ENCODE measurements at places on chromosomes 5 and 9. TPM values are rescaled to one million over a fixed set of nuclear protein-coding genes. Genes with fewer than 3 reads are reported as not detected.

Gene AP3B1
- 37.5 TPM for total RNA-seq

Gene CCDC152
- 4.0 TPM for total RNA-seq

Gene SLC36A2
- total RNA-seq = not detected

Gene SPINK4
- not detected for total RNA-seq

Gene PCDHB10
- total RNA-seq = 0.15 TPM

Gene FOXD4L4
- not detected for total RNA-seq

Gene EIF4E1B
- total RNA-seq = not detected

Gene GARNL3
- total RNA-seq = 2.4 TPM

Gene SHROOM1
- 12.9 TPM for total RNA-seq

Gene ANKDD1B
- 0.15 TPM for total RNA-seq

Gene CDH18
- total RNA-seq = 0.34 TPM

Gene OGN
- 0.17 TPM for total RNA-seq

Gene MGAT1
- total RNA-seq = 105 TPM

Gene PDE6A
- total RNA-seq = not detected

Gene TSLP
- 1.2 TPM for total RNA-seq

Gene IL9
- not detected for total RNA-seq

Measured in bronchus fibroblast of lung (primary cell).